RPMI7951 (cell line): ENCODE measurements at places on chromosomes 2 and 18.

DNA sequence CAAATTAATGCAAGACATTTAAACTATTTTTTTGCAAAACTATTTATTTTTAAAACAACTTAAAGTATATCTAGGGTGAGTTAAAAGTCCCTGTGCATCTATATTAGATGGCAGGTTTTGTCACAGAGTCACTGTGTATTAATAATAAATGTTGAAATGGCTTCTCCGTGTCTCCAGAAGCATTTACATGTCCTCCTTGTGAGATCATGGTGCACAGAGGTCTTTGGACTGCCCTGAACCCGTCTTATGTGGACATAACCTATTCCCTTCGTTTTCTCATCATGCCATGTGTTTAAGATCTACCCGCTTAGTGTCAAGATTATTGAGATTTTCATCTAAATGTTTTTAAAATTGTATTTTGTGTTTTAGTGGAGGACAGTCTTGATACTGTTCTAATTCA lies 39.3 kb downstream of the SOCS6 start:
- DNase-seq: no peak

GRCh38 chr18:50654658-50655550 lies 95.0 kb downstream of the MAPK4 start:
- no peak for DNase-seq

GRCh38 chr2:68046224-68046623 lies 16.6 kb downstream of the C1D start:
- DNase-seq: no peak

DNA sequence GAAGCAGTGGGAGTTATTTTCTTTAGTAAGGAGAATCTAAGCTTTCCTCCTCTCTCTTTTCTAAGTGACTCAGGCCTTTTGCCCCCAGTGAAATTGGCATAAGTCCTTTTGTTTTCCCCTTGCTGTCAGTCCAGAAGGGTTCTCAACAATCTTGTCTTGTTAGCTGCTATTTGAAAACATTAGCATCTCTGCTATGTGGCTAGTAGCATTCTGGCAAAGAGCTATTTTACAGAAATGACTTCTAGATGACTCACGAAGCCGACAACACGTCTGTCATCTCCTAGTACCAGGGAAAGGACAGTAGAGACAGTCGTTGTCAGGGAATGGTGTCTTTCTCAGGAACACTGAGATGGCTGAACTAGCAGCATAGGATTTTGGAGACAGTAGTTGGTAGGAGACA lies 14.7 kb downstream of the SMARCAL1 start:
- DNase-seq: peak; percentile 90

DNA sequence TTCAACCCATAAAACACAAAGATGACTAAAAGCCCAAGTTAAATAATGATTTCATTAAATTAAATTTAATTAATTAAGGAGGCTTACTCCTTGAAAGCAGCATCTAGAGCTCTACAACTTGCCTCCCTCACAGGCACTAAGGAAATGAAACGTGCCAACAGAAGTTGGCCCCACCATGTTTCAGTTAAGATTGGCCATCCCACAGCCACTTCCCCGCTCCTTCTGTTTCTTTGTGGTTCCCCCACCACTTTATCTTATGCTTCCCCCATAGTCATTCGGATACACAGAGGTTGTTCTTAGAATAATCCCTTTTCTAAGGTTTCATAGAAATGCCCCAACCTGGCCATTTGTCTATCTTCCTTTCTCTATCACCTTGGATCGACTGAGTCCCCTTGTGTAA lies 101.6 kb upstream of the RIOK3 start:
- no peak for DNase-seq

- no peak for DNase-seq
Measured at GRCh38 chr2:129734343-129735034, 245.0 kb upstream of the RAB6C start.

DNA sequence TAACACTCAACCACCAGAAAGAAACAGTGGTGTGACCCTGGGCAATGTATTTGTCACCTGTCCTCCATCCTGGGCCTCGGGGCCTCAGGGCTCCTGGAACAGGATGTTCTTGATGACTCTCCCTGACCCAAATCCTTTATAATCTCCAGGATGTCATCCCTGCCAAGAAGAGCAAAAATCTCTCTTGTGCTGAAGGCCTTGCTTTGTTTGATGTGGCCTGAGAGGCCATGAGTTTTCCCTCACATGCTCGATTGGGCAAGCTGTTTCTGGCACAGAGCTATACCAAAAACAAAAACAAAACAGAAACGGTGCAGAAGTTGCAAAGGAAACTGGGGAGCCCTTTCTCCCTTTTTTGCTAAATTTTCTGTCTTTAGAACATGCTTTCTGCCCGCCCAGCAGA lies 35.7 kb upstream of the ST3GAL5 start:
- peak; percentile 98 for DNase-seq

DNA sequence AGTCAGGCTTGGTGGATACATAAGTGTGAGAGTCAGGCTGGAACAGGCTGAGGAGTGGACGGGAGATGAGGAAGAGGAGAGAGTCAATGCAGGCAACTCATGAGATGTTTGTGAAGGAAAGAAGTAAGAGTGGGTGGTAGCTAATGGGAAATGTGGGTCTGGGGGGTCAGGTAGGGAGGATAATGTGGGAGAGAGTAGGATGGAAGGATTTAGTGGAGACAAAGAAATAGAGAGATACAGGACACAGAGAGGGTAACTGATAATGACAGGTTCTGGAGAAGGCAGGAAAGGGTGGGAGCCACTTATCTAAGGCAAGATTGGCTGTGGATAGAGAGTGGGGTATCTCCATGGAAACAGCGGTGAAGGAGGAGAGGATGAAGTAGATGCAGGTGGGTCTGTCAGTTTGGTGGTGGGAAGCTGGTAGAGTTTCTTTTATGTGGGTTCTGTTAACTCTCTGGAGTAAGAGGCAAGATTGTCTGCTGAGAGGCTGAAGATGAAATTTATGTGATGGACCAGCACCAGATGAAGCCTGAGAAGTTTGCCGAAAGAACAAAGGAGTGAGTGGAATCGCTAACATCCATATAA lies 190.6 kb upstream of the SPRED2 start:
- DNase-seq: no peak

DNA sequence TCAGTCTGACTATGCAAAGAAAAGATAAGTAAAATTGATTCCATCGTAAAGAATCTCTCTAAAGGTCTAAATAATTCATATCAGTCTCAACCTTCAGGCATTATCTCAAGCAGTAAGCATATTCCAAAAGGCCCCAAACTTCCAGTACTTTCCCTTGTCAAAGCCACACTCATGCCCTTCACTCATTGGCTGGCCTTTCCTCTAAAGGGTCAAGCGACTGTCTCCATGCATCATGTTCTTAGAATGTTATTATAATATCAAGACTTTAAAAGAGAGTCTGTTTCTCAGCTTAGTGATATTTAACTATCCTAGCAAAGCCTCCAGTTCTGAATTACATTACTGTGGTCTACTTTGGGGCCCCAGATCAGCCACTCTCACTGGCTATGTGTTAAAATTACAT lies 271.3 kb downstream of the MREG start:
- DNase-seq: no peak

GRCh38 chr2:223758131-223758840 lies 79.1 kb downstream of the AP1S3 start:
- no peak for DNase-seq

- no peak for DNase-seq
Measured at GRCh38 chr18:9907867-9908266, 5.9 kb upstream of the VAPA start.

DNA sequence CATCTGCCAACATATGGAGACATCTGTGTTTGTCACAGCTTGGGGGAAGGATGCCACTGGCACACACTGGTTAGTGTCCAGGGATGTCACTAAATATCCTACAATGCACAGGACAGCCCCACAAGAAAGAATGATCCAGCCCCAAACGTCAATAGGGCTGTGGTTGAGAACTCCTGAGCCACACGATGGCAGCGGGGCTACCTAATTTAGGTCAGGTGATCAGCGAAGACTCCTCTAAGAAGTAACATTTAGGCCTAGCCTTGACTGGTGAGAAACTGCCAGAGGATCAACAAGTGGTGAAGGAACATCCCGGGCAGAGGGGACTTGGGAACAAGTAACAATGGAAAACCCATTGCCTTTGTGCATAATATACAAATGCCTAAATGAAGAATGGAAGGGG lies 5.0 kb upstream of the TGIF1 start:
- DNase-seq: no peak

GRCh38 chr2:127429844-127430425 lies 11.7 kb downstream of the PROC start:
- DNase-seq: no peak

GRCh38 chr2:230691005-230691647 lies 21.5 kb upstream of the CAB39 start:
- peak; percentile 89 for DNase-seq

DNA sequence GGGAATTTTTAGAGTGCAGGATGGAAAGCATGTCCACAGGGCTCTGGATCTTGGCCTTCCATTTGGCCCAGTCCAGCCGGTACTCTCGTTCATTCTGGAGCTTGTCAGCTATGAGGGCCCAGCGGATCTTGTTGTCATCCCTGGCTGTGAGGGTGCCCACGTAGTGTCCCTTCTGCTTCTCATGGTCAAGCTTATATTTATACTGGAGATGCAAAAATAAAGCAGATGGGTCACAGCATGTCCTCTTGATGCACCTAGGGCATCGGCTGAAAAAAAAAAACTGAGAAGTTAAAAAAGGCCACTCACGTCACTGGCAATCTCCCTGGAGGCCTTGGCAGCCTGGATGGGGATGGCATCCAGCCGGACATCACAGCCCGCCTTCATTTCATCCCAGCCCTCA lies 160.5 kb downstream of the RIF1 start:
- DNase-seq: no peak

DNA sequence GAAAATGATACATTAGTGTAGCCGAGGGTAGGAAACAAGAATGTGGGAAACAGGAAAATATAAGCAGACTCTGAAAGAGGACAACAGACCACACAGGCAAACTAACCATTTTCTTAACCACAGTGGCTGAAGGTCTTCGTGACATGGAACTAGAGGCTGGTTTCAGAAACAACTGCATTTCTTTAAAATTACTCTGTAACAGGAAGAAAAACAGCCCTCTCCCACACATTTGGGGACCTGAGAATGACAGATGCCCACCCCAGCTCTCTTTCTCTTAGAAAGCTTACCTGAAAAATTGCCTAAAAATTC lies 13.8 kb upstream of the SLC25A52 start:
- no peak for DNase-seq

DNA sequence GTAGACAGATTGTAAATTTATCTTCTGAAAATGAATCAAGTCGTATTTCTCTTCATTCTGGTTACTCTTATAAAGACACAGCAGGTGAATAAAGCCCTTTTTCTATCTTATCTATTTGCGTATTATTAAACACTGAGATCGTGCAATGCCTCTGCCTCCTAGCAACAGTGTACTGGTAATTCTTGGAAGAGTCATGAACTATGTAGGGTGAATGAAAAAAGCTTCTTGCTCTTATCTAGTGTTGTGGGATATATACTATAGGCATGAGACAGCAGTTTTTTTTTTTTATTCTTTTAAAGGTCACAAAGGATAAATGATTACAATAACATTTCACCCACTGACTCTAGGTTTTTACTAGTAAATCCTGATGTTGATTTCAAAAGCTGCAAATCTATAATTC lies 324.2 kb downstream of the PDE11A start:
- DNase-seq: no peak

DNA sequence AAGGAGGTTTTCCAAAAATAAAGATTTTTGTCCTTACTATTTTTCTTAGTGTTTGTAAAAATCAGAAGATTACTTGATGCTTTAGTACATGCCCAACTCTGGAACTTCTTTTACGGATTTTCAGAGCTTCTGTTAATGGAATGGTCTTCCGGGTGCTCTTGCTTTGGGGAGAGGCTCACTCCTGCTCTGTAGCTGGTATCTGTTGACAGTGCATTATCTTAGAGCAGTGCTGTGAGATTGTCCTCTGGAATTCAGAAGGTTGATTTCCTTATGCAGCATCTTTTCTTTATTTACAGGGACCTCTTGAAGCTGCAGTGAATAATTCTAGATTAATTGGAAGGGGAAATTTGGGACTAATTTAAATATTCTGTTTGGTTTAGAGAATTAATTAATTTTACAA lies 4.6 kb downstream of the MAPRE2 start:
- DNase-seq: no peak

GRCh38 chr2:112959109-112959812 lies 18.5 kb upstream of the IL36G start:
- DNase-seq: peak; percentile 16

GRCh38 chr2:206989311-206989710 lies 50.0 kb downstream of the CPO start:
- DNase-seq: peak; percentile 48

DNA sequence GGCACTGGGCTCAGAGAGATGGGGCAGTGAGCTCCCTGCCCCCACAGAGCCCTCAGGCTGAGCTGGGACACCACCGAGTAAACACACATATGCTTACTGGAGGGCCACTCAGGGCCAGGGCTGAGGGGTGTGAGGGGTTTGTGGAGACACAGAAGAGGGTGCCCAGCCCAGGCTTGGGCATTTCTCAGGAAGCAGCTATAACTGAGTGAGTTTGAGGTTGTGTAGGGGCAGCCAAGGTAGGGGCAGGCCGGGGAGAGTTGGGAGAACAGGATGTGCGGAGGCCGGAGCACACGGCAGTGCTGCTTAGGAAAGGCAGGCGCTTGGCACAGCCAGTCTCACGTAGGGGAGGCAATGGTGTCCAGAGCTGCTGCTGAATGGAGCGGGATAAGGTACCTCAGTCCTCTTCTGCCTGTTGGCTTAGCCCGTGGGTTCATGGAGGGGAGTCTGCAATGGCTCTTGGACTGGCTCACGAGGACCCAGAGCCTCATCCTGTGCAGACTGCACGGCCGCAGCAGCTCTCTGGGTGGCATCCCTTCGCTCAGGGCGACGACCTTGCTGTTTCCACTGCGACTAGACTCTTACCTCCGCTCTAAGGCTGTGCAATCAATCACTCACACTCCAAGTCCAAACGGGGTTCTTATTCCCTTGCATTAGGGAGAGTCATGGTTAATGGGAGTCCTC lies 466.1 kb upstream of the HS6ST1 start:
- DNase-seq: no peak

- DNase-seq: no peak
Measured at GRCh38 chr18:76610933-76611749, 116.1 kb upstream of the ZNF516 start.

- DNase-seq: no peak
Measured at GRCh38 chr2:179354739-179355537, 90.3 kb upstream of the SESTD1 start.

GRCh38 chr2:222146488-222146887 lies 152.3 kb downstream of the PAX3 start:
- peak; percentile 6 for DNase-seq

GRCh38 chr18:73908323-73908722 lies 239.3 kb downstream of the FBXO15 start:
- DNase-seq: peak; percentile 52
